ENCODE measurements at places on chromosomes 5 and 9. TPM values are rescaled to one million over a fixed set of nuclear protein-coding genes. Genes with fewer than 3 reads are reported as not detected.

BTNL3 gene
- not detected for total RNA-seq

REXO4 gene
- 22.2 TPM for total RNA-seq

ATP10B gene
- total RNA-seq, result not detected

NRG2 gene
- total RNA-seq, result 1.5 TPM
